DMS79 treated with DMSO at 0.1 percent for 48 hours (cell line): ENCODE measurements at places on chromosomes 3 and 15.
A peak's percentile ranks its signal among the peaks of the same experiment; 100 is the strongest.

- DNase-seq: peak; percentile 69
Observed at GRCh38 chr3:187139126-187139894, at the start of gene RPL39L. TSS of gene RPL39L (minus strand) at chr3:187139496. CDS start at chr3:187121300, 18,196 bp downstream.

- no peak for DNase-seq
Observed at GRCh38 chr3:186381424-186382216, 19.6 kb upstream of the DGKG start.

- no peak for DNase-seq
Observed at GRCh38 chr15:68177742-68178141, 27.4 kb downstream of the CALML4 start.

- no peak for DNase-seq
Observed at GRCh38 chr15:29114221-29115092, 155.2 kb downstream of the NSMCE3 start.

- no peak for DNase-seq
Observed at GRCh38 chr3:107117922-107118536, 259.2 kb upstream of the CCDC54 start.
